ENCODE measurements at places on chromosomes 6 and 20.

DNA sequence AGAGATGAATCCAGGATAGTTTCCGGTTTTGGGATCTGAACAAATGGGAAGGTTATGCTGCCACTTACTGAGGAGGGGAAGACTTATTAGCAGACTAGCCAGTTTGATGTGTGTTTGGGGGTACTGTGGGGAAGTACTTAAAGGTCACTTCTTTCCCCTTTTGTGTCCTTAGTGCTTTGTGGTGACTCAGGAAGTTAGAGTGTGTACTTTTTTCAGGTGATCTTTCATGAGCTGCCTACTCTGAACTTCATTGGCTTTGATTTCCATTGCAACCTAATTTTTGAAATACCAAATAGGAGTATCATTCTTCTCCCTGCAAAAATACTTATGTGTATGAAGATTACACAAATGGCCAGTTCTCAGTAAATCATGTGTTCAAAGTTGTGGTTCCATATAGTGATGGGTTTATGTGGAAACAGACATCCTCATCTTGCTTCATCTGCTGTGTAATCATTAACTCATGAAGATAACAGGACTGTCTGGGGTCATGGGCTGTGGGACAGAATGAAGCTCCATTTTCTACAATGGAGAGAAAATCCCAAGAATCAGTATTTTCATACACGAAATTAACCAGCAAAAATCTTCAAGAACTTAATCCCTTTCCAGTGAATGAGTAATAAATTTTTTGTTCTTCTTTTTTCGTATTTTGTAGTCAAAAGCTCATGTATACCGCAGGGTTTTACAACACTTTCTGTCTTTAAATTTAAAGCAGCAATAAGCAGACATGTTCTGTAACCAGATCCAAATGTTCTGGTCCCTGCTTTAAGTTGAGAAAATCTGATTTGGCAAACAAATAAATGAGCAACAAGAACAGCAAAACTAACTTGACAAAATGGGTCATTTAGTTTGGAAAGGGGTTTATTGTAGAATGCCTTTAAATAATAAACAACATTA is 272.2 kb upstream of the FLRT3 start:
- DNase-seq, result no peak
- no peaks in the 10 kb centered on the region for H3K36me3 ChIP-seq
- no peaks in the 10 kb centered on the region for H3K27me3 ChIP-seq
- no peaks in the 10 kb centered on the region for H3K4me1 ChIP-seq

GRCh38 chr20:44771172-44771535 is 25.5 kb downstream of the KCNK15 start:
- no peaks in the 10 kb centered on the region for H3K27me3 ChIP-seq
- no peak for DNase-seq
- H3K4me1 ChIP-seq, result no peaks in the 10 kb centered on the region
- H3K36me3 ChIP-seq, result no peaks in the 10 kb centered on the region
- H3K27ac ChIP-seq, result no peak overlapping the region
- H3K4me3 ChIP-seq, result no peak overlapping the region

DNA sequence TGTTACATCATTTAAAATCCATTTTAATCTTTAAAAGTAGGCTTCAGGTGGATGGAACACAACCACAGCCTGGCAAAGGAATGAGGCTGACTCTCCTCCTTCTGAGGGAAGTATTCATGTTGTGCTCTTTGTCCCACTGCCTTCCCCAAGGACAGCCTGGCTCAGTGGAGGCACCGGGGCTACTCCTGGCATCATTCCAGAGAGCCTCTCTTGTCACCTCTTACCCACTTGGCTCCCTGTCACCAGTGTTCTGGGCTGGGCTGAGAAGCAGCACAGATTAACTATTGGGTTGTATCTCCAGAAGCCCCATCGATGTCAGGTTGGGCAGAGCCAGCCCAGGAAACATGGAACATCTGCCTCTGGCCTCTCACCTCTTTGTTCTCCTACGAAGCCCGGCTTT is 10.7 kb upstream of the TP53INP2 start:
- no peaks in the 10 kb centered on the region for H3K36me3 ChIP-seq
- no peak overlapping the region for H3K4me3 ChIP-seq
- H3K4me1 ChIP-seq, result no peaks in the 10 kb centered on the region
- H3K27me3 ChIP-seq, result no peaks in the 10 kb centered on the region
- DNase-seq, result no peak

GRCh38 chr20:10040070-10040975 is 5.5 kb downstream of the ANKEF1 start:
- H3K4me1 ChIP-seq, result no peaks in the 10 kb centered on the region
- no peak overlapping the region for H3K27ac ChIP-seq
- no peaks in the 10 kb centered on the region for H3K36me3 ChIP-seq
- DNase-seq, result no peak
- H3K4me3 ChIP-seq, result no peak overlapping the region

GRCh38 chr6:25428758-25429317 is 149.7 kb downstream of the CARMIL1 start:
- no peaks in the 10 kb centered on the region for H3K4me1 ChIP-seq
- no peaks in the 10 kb centered on the region for H3K27me3 ChIP-seq
- DNase-seq, result no peak
- H3K27ac ChIP-seq, result no peak overlapping the region
- H3K4me3 ChIP-seq, result no peak overlapping the region

GRCh38 chr6:51459958-51460357 is 627.5 kb downstream of the PKHD1 start:
- H3K27me3 ChIP-seq, result no peaks in the 10 kb centered on the region
- H3K4me1 ChIP-seq, result no peaks in the 10 kb centered on the region
- DNase-seq, result no peak
- no peaks in the 10 kb centered on the region for H3K36me3 ChIP-seq

GRCh38 chr6:21151119-21151518 is 442.4 kb upstream of the SOX4 start:
- DNase-seq, result no peak
- no peaks in the 10 kb centered on the region for H3K27me3 ChIP-seq
- H3K36me3 ChIP-seq, result no peaks in the 10 kb centered on the region
- no peaks in the 10 kb centered on the region for H3K4me1 ChIP-seq
